ENCODE measurements at places on chromosomes 16 and 17.

GRCh38 chr16:17380613-17381012 lies 90.1 kb downstream of the XYLT1 start:
- DNase-seq, result no peak

DNA sequence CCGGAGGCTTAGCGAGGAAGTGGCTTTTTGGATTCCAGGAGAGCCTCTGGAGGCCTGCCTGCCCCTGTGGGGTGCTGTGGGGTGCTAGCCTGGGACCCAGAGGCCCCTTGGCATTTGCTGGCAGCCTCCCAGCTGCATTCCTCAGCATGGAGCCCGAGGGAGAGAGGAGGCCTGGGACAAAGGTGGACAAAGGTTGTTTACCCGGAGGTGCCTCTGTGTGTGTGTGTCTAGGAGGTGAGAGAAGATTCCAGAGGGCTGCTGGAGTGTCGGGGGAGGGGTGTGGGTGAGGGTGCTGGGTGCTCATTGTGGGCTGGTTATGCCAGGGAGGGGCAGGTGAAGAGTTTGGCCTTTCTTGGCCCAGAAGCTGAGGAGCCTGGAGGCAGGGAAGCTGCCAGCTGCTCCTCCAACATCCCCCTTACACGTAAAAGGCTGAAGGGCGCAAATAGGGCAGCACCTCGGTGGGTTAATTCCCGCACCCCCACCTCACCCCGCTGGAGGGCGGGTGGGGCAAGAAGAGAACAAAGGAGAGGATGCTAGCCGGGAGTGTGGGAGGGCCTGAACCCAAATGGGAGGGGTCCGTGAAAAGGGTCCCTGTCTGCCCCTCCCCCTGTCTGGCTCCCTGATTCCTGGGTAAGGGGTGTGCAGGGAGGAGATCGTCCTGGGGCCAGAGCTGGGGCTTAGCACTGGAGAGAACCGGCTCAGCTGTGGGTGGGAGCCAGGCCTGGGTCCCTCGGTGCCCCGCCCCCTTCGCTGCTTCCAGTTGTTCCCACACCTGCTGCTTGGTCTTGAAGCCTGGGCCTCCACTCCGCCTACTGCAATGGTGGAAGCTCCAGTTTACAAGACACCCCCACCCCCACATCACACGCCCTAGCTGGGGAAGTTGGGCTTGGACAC lies 9.9 kb downstream of the HEXIM2 start:
- no peak for DNase-seq

- DNase-seq, result no peak
Measured at GRCh38 chr17:9666461-9667050, 21.2 kb downstream of the USP43 start.

DNA sequence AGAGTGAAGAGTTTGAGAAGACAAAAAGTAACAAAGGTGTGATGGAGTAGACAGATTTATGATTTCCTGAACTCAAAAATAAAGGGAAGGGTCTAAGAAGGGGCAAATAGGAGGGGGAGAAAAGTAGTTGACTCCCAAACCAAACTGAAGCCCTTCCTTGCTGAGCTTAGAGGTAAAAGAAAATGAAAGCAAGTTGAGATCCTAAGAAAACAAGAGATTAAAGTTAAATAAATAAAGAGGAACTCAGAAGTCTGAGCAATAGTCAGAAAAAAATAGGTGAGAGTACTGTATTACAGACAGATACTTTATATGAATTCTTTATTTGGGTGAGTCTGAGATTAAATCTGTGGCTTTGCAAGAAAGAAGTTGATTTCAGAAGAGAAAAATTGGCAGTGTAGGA lies 3.3 kb upstream of the PSMD12 start:
- no peak for DNase-seq

DNA sequence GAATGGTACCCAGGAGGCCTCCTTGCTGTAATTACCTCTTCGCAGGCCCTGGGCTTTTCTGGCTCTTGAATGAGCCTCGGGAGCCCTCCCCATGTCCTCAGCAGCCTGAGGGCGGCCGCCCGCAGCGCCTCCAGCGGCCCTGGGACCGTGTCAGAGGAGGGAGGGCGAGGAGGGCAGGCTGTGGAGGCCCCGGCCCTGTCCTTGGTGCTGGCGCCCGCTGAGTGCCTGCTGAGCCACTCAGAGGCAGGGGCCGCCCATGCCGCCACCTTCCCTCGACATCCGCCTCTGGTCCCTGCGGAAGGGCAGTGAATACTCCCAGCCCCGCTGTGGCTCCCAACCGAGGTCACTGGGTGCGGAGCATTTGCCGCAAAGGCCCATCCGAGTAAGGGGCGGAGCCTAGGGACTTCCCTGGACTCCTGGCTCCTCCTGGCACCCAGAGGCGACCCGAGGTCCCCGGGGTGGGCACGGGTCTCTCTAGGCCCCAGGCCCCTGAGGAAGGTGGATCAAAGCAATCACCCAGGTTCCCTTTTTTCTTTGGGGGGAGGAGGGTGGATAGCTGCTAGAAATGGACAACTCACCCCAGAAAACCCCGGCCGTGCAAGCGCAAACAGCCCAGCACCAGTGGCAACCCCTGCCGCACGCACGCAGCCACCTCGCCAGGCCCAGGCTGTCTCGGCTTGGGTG lies 2.8 kb downstream of the RBFOX3 start:
- no peak for DNase-seq

GRCh38 chr17:36498155-36498554 lies 11.7 kb downstream of the ZNHIT3 start:
- DNase-seq, result no peak

DNA sequence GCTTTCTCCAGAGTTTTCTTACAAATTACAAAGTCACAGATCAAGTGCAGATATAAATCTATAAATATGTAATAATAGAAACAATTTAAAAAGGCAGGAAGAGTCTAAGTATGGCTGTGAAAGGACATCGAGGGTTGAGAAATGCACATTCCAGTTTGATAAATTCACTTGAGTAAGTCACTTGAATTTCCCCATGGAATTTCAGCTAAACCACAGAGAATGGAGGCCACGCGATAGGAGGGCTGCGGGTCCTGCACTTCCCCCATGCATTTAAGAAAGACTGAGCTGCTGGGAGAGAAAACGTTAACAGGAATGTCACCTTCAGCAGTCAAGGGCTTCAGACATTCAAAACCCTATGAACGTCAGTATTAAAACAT lies 6.1 kb upstream of the MXRA7 start:
- no peak for DNase-seq

GRCh38 chr17:2176499-2177169 lies 121.7 kb downstream of the HIC1 start:
- no peak for DNase-seq

DNA sequence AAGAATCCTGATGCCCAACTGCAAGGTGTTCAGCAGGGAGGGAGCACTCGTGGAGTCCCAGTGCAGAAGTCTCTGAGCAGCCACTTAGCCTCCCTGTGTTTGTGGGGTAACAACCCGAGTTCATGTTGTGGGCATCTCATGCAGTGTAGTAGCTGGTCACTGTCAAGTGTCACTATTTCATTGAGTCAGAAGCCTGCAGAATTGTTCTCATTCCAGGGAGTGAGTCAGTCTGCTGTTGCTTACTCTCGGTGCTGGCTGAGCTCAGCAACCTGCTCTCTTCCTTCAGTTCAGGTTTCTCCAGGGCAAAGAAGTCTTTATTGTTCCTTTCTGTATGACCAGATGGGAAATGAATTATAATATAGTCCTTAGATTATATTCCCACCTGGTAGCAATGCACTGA lies 24.1 kb downstream of the HMOX2 start:
- no peak for DNase-seq

- no peak for DNase-seq
Measured at GRCh38 chr16:683396-684070, 601 bp downstream of the JMJD8 start.
